Stimulated activated CD8-positive, alpha-beta memory T cell treated with anti-CD3 and anti-CD28 coated beads, Interleukin-15, amount 100 ng/mL, for 4 hours (primary cell): ENCODE measurements at places on chromosomes 13 and 19.

DNA sequence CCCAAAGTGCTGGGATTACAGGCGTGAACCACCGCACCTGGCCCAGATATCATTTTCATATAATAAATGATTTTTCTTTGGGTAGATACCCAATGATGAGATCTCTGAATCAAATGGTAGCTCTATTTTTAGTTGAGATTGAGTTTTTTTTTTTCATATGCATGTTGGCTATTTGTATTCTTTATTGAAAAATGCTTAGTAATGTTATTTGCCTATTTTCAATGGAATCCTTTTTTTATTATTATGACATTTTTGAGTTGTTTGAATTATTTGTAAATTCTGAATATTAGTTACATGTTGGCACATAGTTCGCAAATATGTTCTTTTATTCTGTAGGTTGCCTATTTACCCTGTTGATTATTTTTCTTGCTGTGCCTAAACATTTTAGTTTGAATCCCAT lies 55.8 kb downstream of the ZNF254 start:
- DNase-seq, result no peak

GRCh38 chr19:10431943-10432735 lies 11.8 kb downstream of the PDE4A start:
- no peak for DNase-seq

DNA sequence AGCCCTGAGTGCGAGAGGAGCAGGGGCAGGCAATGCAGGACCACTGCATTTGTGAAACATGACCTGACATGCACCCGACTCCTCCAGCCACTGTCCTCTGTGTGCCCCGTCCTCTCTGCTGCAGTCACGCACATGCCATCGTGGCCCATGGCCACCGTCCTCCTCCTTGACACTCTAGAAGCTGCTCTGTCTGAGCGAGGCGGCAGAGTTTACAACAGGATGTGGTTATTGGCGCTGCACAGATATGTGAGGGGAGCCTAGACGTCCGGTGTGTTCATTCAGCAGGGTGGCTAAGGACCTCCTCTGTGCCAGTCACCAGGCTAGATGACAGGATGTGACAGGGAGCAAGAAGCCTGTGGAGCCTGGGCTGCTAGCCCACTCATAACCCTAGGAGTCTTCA lies 277.8 kb downstream of the FOXO1 start:
- peak; percentile 51 for DNase-seq

DNA sequence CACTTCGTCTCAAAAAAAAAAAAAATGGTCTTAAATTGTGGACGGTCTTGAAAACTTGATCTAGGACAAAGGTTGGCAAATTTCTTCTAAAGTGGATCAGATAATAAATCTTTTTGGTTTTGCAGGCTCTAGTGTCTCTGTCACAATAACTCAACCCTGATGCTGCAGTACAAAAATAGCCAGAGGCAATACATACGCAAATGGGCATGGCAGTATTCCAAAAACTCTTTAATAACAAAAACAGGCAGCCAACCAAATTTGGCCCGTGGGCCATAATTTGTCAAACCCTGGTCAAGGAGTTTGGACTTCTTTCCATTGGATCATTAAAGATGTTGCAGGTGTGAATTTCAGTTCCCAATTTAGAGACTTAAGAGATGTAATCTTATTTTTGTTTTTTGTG lies 93.5 kb upstream of the MRI1 start:
- no peak for DNase-seq

DNA sequence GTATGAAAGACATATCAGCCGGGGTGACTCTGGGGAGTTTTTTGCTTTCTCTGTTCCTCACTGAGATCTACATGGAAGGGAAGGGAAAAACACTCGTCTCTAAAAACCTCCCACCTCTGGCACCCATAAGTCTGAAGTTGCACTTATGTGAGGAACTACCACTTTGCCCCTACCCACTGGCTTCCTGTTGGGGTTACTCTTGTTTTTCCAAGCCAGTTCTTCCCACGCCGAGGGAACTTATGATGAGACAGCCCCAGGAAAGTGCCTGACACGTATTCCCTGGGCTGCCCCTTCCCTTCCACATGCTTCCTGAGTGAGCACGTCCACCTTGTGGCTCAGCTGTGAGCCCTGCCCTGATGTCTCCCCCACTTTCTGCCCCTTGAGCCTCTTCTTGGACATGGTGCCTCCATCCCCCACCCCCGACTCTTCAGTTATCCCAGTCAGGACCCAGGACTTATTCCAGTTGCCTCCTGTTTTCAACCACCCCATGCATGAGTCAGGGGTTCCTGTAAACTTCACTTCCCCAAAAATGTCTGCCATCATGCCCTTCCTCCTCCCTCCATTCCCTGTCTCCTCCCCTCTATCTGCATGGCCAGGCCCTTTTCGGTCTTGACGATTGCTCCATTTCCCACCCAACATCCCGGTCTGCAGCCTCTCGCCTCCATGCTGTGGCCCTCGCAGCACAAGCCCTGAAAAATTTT lies 5.1 kb upstream of the SIGLEC7 start:
- no peak for DNase-seq

GRCh38 chr19:10915130-10916091 lies 13.0 kb downstream of the YIPF2 start:
- DNase-seq, result no peak

- no peak for DNase-seq
These were observed 4.8 kb downstream of the PNKP start for GRCh38 chr19:49862391-49863253.

GRCh38 chr19:49362929-49363267 lies 682 bp upstream of the TEAD2 start:
- no peak for DNase-seq

DNA sequence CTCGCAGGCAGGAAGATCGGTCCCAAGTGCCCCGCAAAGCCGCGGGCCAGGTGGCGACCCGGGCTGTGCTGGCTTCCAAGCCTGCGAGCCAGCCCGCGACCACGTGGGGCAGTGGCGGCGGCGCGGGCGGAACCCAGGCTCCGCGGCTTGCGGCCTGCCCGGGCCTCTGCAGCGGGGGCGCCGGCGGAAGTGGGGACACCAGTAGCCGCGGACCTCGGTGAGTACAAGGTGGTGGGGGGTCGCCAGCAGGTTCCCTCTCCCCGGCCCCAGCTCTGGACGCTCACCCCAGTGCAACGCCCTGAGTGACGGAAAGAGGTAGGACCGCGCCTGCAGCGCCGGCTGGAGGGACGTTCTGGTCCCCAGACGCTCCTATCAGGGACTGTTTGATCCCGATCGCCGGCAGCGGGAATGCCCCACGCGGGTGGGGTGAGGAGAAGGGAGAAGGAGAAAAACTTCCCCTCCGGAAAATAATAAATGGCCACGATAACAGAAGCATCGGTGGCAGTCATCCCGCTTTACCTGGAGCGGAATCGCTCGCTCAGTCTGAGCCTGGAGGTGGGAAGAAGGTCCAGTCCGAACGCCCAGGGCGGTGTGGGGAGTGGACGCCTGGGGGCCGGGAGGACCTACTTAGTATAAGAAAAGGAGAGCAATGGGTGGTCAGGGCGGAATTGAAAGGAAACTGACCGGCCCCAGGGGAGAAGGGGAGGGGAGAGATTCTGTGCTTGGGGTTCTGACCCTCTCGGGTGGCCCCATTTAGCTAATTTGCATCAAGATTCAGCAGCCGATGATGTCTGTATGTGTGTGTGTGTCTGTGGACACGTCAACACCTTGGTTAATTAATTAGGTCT lies at the start of gene GEMIN7:
GEMIN7 (plus strand) TSS at position 198 of the 848 bp plus-strand sequence. CDS start 10,855 bp downstream, outside the sequence.
- peak; percentile 44 for DNase-seq

GRCh38 chr13:90713441-90714133 lies 633.9 kb upstream of the MIR17HG start:
- DNase-seq, result no peak

- no peak for DNase-seq
These were observed 82.5 kb upstream of the MYCBP2 start for GRCh38 chr13:77409412-77409811.

- no peak for DNase-seq
These were observed 245.0 kb downstream of the KLF5 start for GRCh38 chr13:73303851-73304250.

- no peak for DNase-seq
These were observed 14.4 kb downstream of the LILRA5 start for GRCh38 chr19:54298357-54299125.

DNA sequence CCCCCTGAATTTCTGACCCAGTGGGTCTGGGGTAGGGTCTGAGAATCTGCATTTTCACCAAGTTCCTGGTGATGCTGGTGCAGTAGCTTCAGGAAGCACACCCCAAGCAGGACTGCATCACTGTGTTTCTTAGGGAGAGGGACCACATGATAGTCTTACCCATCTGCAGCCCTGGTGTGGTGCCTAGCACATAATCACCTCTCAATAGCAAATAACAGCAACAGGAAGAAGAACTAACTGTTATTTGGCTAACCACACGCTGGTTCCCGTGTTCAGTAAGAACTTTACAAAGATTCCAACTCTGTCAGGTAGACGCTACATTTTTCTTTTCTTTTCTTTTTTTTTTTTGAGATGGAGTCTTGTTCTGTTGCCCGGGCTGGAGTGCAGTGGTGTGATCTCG lies 41.9 kb upstream of the SPATA13 start:
- DNase-seq, result no peak

DNA sequence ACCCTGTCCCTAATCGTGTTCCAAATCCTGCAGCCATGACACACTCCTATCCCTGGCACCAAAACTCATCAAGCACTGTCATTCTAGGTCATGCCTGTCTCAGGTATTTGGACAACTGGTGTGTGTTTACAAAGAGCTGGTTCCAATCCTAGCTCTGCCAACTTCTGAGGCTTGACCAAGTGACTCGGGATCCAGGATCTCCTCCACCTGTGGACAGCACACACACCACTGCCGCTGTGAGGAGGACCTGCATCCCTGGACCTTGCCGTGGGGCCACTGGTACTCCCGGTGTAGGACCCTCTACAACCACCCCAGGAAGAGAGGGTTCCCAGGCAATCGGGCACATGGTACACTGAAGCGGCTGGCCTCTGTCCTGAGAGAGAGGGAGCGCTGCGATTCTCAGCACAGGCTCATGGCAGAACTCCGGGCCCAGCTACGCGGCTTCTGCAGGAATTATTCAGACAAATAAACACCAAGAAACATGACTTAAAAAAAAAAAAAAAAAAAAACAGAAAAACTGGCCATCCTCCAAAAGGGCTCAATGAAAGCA lies 20.4 kb downstream of the MLLT1 start:
- no peak for DNase-seq

DNA sequence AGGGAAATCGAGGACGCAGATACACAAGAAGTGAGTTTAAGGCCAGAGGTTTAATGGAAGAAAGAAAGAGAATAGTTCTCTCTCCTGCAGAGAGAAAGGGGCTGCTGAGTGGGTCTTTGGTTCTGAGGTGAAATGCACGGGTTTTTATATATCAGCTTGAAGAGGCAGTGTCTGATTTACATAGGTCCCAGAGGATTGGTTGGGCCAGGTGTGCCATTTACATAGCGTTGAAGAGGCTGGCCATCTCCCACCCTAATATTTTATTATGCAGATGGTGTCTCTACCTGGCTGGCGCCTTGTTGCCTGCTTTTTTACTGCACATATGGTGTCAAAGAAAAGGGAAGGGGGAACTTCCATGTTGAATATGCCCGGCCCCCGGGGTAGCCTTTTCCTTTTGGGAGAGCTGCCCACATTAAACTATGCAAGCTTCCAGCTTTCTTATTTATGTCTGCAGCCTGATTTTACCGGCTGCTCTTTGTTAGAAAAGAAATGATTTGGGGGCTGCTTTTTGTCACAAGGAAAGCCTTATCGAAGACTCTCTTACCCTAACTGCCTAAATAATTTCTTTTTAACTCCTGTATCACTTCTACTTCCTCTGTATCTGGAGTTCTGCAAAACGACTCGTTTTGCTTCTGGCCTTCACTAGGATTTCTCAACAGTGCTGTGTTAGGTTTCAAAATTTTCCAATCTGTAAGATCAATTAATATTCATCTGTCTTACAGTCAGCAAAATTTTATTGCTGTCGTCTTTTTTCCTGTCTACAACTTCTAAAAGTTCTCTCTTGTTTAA lies 268.5 kb downstream of the B3GLCT start:
- DNase-seq, result no peak

DNA sequence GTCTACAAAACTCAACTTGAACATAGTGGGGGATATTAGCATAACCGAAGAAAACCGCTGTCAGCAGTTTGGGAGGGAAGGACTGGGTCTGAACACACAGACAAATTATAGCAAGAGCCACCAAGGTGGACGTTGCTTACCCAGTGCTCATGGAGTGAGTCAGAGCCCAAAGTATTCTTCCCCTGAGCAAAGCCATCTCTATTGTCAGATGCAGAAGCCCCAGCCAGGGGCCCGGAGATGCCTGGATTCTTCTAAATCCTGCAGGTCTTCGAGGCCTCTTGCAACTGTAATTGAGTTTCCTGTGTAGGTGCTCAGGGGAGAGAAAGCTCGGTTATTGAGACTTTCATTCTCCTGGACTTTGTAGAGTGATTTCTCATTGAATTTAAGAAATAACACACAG lies 384.5 kb downstream of the IRS2 start:
- DNase-seq, result no peak

DNA sequence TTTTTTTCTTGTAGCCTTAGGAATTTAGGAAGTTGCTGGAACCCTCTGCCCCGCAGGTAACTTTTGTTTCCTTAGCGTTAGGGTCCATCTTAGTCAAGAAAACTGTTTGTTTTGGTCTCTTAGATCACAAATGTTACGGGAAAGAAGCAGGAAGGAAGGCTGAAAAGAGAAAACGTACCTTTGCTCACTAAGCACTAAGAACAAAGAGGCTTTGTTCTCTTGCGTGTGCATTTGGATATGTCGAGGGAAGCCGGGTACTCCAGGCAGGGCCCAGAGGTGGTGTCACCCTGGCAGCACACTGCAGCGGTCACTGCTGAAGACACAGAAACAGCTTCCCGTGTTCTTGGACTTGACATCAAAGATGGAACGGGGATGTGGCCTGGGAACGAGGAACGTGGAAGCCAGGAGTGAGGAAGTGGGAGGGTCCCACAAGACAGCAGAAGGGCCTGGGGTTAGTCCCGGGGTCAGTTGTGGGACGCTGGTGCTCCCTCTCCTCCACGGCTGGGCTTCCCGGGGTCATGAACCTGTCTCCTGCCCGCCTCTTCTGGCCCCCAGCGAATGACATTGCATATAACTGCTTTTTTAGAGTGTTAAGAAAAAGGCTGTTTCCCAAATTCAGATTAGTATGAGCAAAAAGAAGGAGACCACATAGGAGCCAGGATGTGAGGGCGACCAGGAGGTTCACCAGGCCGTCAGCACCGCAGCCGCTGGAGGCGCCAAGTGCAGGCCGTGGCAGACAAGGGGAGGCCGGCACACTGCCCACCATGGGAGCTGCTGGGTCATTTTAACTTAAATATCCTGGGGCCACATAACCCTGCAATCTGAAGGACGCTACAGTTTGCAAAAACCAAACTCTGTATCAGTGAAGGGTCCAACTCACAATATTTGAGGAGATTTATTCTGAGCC lies 31.6 kb downstream of the ATP11A start:
- no peak for DNase-seq

GRCh38 chr13:52421216-52421615 lies 15.2 kb upstream of the THSD1 start:
- no peak for DNase-seq
